ENCODE measurements at places on chromosomes 2 and 18. TPM values are rescaled to one million over a fixed set of nuclear protein-coding genes. Genes with fewer than 3 reads are reported as not detected.

- DNase-seq, result peak; percentile 16
These were observed 120.6 kb upstream of the BOD1L2 start for GRCh38 chr18:57026316-57026715.

- DNase-seq, result no peak
These were observed 58.7 kb downstream of the RBKS start for GRCh38 chr2:27831279-27832050.

- peak; percentile 39 for DNase-seq
These were observed 171.5 kb downstream of the CELF4 start for GRCh38 chr18:37393945-37394609.

DNA sequence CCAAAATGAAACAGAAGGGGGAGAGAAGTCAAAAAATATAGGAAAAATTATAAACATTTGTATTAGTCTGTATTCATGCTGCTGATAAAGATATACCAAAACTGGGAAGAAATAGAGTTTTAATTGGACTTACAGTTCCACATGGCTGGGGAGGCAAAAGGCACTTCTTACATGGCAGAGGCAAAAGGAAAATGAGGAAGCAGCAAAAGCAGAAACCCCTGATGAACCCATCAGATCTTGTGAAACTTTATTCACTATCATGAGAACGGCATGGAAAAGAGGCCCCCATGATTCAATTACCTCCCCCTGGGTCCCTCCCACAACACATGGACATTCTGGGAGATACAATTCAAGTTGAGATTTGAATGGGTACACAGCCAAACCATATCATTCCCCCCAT lies 79.1 kb downstream of the ZRANB3 start:
- DNase-seq, result no peak

DNA sequence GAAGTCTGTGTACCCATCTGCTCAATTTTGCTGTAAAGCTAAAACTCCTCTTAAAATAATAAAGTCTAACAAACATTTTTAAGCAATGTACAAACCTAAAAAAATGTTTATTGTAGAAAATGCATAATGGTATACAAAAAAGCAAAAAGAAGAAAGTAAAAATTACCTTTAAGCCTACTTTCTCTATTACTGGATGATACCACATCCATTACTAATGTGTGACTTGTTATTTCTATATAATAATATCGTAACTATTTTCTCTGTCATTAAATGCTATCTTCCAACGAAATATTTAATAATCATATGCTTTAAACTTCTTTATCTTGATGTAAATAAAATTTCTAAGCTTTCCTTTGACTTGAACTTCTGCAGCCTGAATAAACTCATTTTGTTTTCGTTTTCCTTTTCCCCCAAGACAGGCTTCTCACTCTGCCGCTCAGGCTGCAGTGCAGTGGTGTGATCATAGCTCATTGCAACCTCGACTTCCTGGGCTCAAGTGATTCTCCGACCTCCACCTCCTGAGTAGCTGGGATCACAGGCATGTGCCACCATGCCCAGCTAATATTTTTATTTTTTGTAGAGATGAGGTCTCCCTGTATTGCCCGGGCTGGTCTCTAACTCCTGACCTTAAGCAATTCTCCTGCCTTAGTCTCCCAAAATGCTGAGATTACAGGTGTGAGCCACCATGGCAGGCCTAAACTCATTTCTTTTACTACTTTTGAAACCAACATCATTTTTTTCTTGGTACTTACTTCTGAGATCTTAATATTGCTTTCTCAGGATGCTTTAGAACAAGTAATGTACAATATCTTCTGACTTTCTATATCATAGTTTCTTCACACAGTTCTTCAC lies 18.1 kb upstream of the DNAH7 start:
- DNase-seq, result no peak

GRCh38 chr2:17793803-17794354 lies 22.4 kb upstream of the MSGN1 start:
- DNase-seq, result no peak

DNA sequence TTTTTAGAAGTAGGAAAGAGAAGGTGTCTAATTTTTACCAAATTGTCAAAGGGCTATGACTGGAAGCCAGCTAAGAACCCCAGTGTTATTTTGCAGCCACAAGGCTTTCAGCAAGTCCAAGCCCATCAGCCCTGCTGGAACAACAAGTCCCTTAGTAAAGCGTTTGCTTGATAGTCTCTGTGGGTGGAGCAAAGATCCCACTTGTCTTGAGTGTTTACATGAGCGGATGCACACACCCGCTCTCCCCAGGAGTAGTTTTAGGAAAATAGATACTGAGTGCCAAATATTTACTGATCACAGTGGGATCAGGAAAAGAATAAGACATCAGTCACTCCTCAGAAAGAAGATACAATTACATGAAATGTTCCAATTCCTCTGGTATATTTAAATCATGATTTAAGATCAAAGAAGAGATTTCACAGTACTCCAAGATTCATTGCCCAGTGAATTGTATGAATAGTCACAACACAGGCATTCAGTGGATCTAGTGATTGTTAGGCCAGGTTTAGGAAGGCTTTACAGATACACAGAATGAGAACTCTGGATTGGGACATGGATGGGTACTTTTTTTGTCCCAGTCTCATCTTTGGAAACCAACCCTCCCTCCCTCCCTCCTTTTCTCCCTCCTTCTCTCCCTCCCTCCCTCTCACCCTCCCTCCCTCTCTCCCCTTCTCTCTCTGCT lies 514.9 kb downstream of the PTPRM start:
- DNase-seq, result no peak

- no peak for DNase-seq
These were observed 35.2 kb upstream of the NAPG start for GRCh38 chr18:10490401-10491165.

GRCh38 chr2:29009711-29010677 lies 28.9 kb downstream of the TOGARAM2 start:
- no peak for DNase-seq

DNA sequence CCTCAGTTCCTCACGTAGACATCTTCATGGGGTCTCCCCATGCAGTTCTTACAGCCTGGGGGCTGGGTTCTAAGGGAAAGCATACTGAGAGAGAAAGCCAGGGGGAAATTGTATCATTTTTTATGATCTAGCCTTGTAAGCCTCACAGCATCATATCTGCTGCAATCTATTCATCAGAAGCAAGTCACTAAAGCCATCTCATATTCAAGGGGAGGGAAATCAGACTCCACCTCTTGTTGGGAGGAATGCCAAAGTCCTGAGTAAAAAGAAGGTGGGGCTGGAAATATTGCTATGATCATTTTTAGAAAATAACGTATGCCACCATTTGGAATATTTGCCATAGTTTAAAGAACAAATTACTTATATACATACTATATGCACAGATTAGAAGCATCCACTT lies 304.6 kb downstream of the TXNL1 start:
- DNase-seq, result no peak

- no peak for DNase-seq
These were observed 195.2 kb downstream of the FBXO15 start for GRCh38 chr18:73952296-73952946.

GRCh38 chr2:40096360-40096759 lies 317.3 kb upstream of the THUMPD2 start:
- DNase-seq, result peak; percentile 86

GRCh38 chr18:21897811-21898210 lies 157.2 kb downstream of the MIB1 start:
- DNase-seq, result no peak

DNA sequence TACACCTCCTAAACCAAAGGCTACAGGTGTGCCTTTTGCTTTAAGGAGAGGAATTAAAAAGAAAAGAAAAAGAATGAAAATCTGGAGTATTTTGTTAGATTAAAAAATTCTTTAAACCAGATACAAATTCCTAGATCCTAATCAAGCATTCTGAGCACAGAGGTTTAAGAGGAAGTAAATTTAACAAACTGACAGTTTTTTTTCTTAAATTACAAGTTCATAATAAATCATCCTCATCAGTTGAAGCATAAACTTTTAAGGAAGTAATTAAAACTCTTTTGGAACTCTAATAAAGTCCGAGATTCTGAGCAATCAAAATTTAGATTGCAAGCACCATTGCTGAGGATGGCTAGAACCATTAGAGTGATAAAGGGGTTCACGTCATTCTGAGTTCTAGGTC lies 75.1 kb downstream of the POLE4 start:
- no peak for DNase-seq

DNA sequence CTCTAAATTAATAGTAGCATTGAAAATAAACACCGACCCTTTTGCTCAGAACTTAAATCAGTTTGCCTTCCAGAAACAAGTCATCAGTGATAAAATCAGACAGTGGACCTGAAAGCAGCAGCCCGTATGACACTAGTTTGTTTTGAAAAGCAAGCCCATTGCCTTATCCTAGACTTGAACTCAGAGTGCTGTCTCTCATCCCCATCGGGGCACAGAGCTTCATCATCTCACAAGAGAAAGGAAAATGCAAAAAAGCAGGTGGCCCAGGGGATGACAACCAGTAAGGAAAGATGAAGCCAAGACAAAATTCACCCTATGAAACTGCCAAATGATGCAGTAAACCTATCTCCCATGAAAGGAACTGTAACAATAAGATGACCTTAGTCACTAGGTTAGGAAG lies 71.2 kb downstream of the CERKL start:
- DNase-seq, result no peak

- DNase-seq, result no peak
These were observed 4.6 kb downstream of the B3GNT7 start for GRCh38 chr2:231399853-231400680.

- no peak for DNase-seq
These were observed 449.2 kb upstream of the TNP1 start for GRCh38 chr2:217309056-217309455.

DNA sequence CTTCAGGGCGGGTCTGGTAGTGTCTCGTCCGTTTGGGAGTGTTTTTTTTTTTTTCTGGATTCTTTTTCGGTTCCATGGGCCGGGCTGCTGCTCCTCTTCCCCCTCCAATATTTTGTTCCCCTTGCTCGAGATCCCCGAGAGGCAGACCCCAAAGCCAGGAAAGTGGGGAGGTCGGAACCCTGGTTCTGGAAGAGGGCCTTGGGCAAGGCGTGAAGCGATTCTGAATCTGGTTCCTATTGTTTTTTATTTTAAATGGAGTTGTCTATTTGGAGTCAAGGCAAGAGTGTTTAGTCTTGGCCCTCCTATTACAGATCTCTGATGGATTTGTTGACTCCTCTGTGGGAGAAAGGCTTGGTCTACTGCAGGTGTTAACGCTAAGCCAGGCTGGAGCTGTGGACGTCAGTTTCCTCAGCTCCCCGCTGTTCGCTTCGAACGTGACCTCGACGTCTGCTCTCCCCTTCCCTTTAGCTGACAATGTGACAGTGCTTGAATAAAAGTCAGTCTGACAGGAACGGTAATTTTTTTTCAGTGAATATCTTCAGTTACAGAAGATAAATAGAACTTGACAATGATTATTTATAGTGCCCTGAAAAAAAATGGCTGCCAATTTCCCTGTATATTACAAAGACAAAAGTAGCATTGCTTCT lies 683 bp upstream of the DNAJC27 start:
- no peak for DNase-seq

DNA sequence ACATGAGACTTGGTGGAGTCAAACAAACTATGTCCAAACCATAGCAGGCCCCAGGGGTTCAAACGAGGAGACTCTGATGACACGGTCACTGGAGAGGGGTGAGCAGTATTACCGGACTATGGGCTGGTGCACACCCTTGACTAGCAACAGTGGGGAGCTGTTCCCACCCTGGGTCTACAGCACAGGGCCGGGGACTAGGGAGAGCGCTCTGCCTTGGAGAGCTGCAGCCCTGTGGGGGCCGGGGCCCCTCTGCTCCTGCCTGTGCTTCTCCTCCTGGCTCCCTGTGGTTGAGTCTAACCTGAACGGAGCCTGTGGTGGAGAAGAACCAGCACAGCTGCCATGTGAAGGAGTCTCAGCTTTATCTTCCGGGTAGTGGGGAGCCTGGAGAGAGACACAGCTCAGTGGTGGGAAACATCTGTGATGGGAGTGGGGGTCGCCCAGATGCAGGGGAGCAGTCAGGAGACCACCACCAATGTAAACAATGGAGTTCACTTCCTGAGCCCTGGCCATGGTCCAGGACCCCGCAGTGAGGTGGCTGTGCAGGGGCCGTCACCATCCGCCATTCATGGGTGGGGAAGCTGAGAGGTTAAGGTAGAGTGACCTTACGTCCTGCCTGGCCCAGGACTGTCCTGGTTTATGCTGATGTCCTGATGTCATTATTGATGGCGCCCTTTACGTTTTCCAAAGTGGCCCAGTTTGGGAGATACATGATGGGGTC lies 195.7 kb upstream of the TWIST2 start:
- DNase-seq, result no peak

- peak; percentile 70 for DNase-seq
These were observed 101.7 kb downstream of the SOCS6 start for GRCh38 chr18:70390371-70391090.

GRCh38 chr18:62979176-62979575 lies 263.8 kb downstream of the PHLPP1 start:
- peak; percentile 84 for DNase-seq

- DNase-seq, result no peak
These were observed 42.0 kb downstream of the ALPK2 start for GRCh38 chr18:58586886-58587285.

GRCh38 chr2:74576863-74577229 lies 22.3 kb downstream of the DOK1 start:
- DNase-seq, result peak; percentile 85

GRCh38 chr2:187989925-187990623 lies 301.6 kb upstream of the GULP1 start:
- no peak for DNase-seq

GRCh38 chr18:3704556-3705344 lies 254.8 kb downstream of the TGIF1 start:
- peak; percentile 44 for DNase-seq

GRCh38 chr2:171718720-171719119 lies 31.5 kb downstream of the DYNC1I2 start:
- no peak for DNase-seq

DNA sequence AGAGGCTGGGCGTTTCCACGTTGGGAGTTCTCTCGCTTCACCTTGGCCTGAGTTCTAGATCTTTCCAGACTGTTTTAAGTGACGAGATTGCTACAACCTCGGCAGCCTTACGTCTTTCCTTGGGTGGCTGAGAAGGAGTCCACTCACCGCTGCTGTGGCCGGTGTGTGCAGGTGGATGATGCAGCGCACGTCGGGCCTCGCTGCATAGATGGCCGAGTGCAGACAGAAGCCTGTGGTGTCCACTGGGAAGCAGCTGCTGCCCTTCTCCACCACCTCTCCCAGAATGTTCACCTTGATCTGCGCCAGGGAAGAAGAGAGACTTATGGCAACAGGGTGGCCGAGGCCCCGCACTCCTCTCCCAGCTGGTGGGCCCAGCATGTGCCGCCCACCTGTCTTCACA lies 75.7 kb downstream of the ADD2 start:
- no peak for DNase-seq

DPP4 gene
- 6.7 TPM for total RNA-seq

FAP gene
- 1.3 TPM for total RNA-seq

REG3A gene
- total RNA-seq, result not detected

PRKCE gene
- 11.2 TPM for total RNA-seq

DIS3L2 gene
- total RNA-seq, result 20.5 TPM

ANKRD30BL gene
- not detected for total RNA-seq

KIF5C gene
- 24.3 TPM for total RNA-seq

CDCA7 gene
- 4.6 TPM for total RNA-seq

GALR1 gene
- not detected for total RNA-seq

DIPK1C gene
- not detected for total RNA-seq

CELF4 gene
- not detected for total RNA-seq

FBXO15 gene
- 1.2 TPM for total RNA-seq

LRP2 gene
- 0.79 TPM for total RNA-seq

SPEG gene
- total RNA-seq, result 76.1 TPM

Data from astrocyte (in vitro differentiated cells and primary cell).